ENCODE measurements at places on chromosomes 13 and 19.

- DNase-seq: peak; percentile 50
These were observed 145.7 kb downstream of the MIPEP start for GRCh38 chr13:23743278-23744076.

- no peak for DNase-seq
These were observed 692 bp downstream of the ZNF234 start for GRCh38 chr19:44142059-44142433.

DNA sequence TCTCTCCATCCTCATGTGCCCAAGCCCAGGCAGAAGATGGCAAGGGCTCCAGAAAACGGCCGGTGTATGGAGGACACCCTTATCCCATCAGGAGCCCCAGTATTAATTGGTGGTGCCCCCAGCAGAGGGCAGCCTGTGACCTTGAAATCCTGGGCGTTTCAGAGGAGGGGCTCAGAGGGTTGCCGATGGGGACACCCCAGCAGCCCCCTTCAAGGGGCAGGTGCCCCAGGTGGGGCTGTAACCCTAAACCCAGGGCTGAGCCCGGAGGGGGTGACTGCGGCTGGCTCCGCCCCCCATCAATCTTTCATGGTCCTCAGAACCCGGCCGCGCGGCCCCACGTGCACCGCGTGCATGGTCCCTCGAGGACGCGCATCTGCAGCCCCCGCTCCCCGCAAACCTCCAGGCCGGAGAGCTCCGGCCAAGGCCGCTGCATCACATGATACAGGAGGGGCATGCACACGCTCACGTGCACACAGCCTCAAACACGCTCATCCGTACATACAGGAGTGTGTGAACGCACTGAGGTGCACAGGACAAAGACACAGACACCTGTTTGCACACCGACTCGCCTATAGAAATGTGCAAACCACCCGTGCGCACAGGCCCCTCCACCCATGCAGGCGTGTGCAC lies 949 bp downstream of the RAB3A start:
- DNase-seq: no peak

- DNase-seq: no peak
These were observed 434.4 kb upstream of the TSHZ3 start for GRCh38 chr19:31783592-31783991.

GRCh38 chr19:44202470-44202869 lies 9.9 kb upstream of the ZNF227 start:
- no peak for DNase-seq

- DNase-seq: no peak
These were observed 6.3 kb downstream of the ARGLU1 start for GRCh38 chr13:106561551-106562170.

DNA sequence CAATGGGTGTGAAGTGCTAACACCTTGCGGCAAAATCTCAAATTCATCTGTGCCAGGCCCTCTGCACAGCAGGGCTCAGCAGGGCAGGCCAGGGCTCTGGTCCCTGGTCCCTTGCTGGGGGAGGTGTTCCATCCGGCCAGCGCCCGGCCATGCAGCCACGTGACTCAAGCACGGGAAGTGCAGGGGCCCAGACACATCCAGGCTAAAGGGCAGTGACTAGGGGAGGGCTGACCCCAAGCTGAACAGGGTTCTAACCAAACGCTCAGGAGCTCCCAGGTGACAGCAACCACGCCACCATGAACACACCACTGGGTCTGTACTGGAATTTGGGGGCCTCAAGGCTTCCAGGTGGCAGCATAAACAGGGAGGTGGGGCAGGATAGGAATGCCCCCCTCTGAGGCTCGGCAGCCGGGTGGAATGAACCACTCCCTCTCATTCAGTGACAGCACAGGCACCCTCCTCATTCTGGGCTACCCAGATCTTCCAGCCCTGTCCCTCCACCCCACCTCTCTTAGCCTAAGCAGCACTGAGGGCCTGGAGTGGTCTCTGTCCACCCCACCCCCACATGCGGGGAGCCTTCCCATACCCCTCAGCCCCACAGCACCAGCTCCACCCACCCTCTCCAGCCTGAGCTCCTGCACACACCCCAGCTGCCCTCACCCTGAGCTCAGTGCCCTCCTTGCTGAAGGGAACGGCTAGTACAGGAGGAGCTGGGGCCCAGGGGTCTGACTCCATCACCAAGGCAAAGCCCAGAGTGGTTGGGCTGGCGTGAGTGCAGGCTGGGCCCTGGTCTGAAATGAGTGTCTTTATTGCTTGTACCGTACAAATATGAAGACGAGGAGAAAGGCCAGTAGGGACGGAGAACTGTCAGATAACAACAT lies 5.3 kb upstream of the CCNP start:
- DNase-seq: no peak

Measured in LoVo (cell line).